ENCODE measurements at places on chromosomes 11 and 22. TPM values are rescaled to one million over a fixed set of nuclear protein-coding genes. Genes with fewer than 3 reads are reported as not detected.

SAA2 gene
- total RNA-seq = not detected

INPPL1 gene
- 139 TPM for total RNA-seq

TRIM64C gene
- total RNA-seq = not detected

GCAT gene
- total RNA-seq = 28.5 TPM

MAP6 gene
- 0.54 TPM for total RNA-seq

ZFP91 gene
- 59.2 TPM for total RNA-seq

OR52N4 gene
- total RNA-seq = 0.16 TPM

TIRAP gene
- 13.0 TPM for total RNA-seq

GPHA2 gene
- total RNA-seq = not detected

SERPING1 gene
- not detected for total RNA-seq

OR8I2 gene
- total RNA-seq = not detected

PRPF19 gene
- 221 TPM for total RNA-seq

LRRC74B gene
- total RNA-seq = not detected

DEPDC7 gene
- total RNA-seq = 0.26 TPM

LDLRAD3 gene
- total RNA-seq = 0.76 TPM

EMID1 gene
- total RNA-seq = not detected

SNU13 gene
- 337 TPM for total RNA-seq

RGL4 gene
- 11.7 TPM for total RNA-seq

TRIM3 gene
- 3.1 TPM for total RNA-seq

PAK1 gene
- 33.1 TPM for total RNA-seq

AIFM3 gene
- 0.93 TPM for total RNA-seq

NELL1 gene
- total RNA-seq = not detected

TCN2 gene
- 0.23 TPM for total RNA-seq

GNAZ gene
- 0.75 TPM for total RNA-seq

Measured in activated T-helper 1 cell treated with anti-CD3 and anti-CD28 coated beads, Interleukin-12 subunit alpha, Interleukin-12 subunit beta, Interleukin-2, Interleukin-4 antibody, amounts not matched to agents 30 ng/mL and 10 ng/mL and 1 ng/mL, durations not matched to agents 14 hours and 24 hours and 36 hours (primary cell).